T-helper 9 cell (primary cell): ENCODE measurements at places on chromosomes 12 and 14.

- DNase-seq = no peak
These were observed 14.6 kb downstream of the CMKLR1 start for GRCh38 chr12:108324351-108325017.

- no peak for DNase-seq
These were observed 59.9 kb downstream of the TSPAN19 start for GRCh38 chr12:84976133-84976532.

GRCh38 chr12:31526158-31526546, 64.8 kb downstream of the DENND5B start:
- DNase-seq = no peak

GRCh38 chr14:50864946-50865345, 6.9 kb upstream of the ABHD12B start:
- no peak for DNase-seq

GRCh38 chr14:43161477-43161876, 1345.6 kb downstream of the FSCB start:
- DNase-seq = no peak

DNA sequence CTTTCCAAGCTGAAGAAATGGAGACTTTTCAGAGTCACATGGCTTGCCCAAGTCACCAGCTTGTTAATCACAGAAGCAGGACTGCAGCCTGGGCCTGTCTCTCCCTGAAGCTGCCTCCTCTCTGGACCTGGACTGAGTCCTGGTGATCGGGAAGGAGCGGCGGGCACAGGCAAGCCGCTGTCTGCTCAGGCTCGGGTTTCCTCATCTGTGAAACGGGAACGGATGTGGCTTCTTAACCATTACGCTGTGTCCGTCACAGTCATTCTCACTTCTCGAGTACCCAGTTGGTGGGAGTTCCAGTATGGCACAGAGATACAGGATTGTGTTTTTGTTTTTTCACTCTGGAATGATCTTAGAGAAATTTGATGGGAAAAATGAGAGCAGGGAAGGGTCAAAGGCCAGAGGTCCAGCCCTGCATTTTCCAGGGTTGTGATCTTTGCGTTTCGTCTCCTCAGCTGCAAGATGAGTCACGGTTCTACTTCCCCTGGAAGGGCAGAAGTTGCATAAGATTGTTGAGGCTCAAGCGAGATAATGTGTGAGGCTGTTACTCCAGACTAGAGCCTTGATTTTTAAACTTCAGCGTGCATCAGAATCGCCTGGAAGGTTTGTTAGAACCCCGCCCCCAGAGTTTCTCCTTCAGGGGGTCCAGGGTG, 7.6 kb upstream of the LRTM2 start:
- no peak for DNase-seq

GRCh38 chr12:68800294-68800693, 7.7 kb upstream of the MDM2 start:
- DNase-seq = no peak
